ENCODE measurements at places on chromosomes 1 and 21.

GRCh38 chr21:32356874-32357395 lies 35.9 kb downstream of the URB1 start:
- no peak for ATAC-seq

- no peak for ATAC-seq
These were observed 466.2 kb downstream of the USP25 start for GRCh38 chr21:16196001-16196400.

GRCh38 chr1:106480629-106481028 lies 575.8 kb upstream of the PRMT6 start:
- no peak for ATAC-seq

DNA sequence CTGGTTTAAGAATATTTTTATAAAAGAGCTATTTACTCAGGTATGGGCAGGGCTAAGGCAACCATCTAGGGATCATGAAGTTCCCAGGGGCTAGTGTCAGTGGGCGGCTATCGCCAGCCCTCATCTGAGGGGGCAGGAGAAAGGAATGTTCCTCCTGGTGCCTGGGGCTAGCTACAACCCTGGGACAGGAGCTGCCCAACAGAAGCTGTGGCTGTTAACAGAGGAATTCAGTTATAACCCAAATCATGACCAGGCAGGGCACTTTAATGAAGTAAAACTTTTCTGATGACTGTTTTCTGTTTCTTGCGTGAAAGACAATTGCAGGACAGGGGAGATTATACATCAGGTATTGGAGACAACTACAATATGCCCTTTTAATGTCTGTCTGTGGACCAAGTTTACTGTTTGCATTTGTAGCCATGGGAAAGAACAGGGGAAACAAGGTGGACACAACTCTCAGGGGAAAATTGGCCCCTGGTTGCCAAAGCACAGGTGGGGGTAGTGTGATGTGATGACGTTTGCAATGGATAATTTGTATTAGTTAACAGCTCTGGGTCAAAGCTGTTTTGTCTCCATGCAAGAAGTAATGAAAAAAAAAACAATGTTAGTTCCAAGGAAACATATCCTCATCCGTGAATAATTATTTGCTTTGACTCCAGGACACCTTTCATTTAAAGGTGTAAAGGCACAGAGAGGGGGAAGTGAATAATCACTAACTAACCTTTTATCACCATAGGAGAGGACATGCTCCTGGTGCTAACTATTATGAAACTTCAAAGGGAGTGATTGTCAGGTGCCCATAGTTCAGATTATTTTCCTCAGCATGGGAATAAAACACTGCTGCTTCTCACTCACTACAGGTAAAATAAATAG lies 105.2 kb downstream of the TSEN15 start:
- no peak for ATAC-seq
